Thymus (tissue), 14 donors: ENCODE measurements at places on chromosomes 16 and 17. TPM values are rescaled to one million over a fixed set of nuclear protein-coding genes. Genes with fewer than 3 reads are reported as not detected.

Gene ATP2A3
- 52.9 TPM for total RNA-seq

Gene MYH3
- total RNA-seq: 13.5 TPM

Gene HOXB9
- total RNA-seq: 0.05 TPM

Gene DOC2B
- 2.9 TPM for total RNA-seq

DNA sequence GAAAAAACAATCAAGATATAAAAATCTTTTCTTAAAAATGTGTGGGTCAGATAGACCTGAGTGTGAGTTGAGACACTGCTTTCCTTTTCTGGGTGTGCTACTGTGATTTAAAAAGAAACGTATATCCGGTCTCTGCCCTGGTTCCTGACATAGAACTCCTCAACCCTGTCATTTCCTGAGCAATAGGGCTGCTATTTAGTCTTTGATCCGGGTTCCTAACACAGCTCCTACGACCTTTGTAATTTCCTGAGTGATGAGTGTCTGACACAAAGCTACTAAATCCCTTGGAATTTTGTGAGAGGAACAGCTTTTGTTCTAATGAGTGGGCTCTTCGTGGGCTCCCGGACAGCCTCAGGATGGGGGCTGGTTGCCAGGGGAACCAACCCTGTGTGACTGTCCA is 93.9 kb upstream of the FA2H start:
- no peak for DNase-seq

DNA sequence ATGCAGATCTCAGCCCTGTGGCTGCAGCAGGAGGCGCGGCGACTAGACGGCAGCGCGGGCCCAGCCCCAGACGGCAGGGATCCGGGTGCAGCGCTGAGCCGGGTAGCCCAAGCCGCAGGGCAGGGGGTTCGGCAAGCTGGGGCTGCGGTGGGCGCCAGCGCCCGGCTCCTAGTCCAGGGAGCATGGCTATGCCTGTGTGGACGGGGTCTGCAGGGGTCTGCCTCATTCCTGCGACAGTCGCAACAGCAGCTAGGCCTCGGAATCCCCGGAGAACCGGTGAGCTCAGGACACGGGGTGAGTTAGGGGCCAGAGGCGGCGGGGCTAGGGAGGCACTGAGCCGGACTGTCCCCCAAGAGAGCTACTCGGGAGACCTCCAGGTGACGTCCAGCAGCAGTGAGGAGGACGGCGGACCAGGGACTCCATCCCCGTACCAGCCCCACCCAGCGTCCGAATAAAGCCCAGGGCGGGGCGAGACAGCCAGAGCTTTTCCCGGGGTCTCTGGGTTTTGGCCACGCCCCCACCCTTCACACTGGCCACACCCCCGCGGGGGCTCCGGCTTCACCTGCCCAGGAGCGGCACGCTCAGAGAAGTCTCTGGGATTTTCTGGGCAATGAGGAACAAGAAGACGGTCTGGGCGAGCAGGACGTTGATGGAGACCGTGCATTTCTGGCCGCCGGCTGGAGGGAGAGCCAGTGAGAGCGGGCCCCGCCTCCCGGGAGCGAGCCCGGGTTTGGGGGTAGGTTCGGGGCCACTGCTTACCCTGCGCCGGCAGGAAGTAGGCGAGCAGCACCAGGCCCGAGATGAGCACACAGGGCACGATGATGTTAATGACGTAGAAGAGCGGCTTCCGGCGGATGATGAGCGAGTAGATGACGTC is 1.1 kb downstream of the C17orf107 start:
- DNase-seq: no peak

- no peak for DNase-seq
These were observed 282.9 kb downstream of the SOX9 start for GRCh38 chr17:72403713-72404209.

GRCh38 chr17:48258331-48258730 is 150.8 kb downstream of the SNX11 start:
- DNase-seq: no peak

- DNase-seq: no peak
These were observed 27.9 kb upstream of the DBNDD1 start for GRCh38 chr16:90046971-90047713.
